Activated naive CD8-positive, alpha-beta T cell treated with anti-CD3 and anti-CD28 coated beads, Interleukin-2, amount 10 ng/mL, durations not matched to agents 7 days and 5 days (primary cell): ENCODE measurements at places on chromosomes 6 and 20. TPM values are rescaled to one million over a fixed set of nuclear protein-coding genes. Genes with fewer than 3 reads are reported as not detected.

DNA sequence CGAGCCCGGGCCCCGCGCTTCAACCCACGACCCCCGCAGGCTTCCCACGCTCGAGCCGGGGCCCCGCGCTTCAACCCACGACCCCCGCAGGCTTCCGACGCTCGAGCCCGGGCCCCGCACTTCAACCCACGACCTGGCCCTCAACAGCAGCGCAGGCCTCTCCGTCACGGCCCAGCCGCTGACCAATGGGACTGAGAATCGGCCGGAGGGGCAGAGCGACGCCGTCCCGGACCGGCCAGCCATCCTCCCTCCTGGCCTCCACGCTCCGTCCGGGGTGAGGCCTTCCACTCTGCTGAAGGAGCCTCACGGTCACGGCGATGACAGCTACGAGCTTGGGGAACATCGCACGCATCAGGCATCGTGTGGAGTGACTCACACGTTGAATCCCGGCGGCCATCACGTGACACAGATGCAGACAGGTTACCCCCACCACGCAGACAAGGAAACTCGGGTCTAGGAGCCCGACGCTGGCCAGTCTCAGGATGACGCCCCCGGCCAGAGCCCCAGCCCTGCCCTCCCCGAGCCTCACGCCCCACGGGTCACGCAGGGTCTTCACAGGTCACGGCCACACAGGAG is 6.1 kb downstream of the KCNQ2 start:
- no peak for DNase-seq

- no peak for DNase-seq
Observed at GRCh38 chr6:154218787-154219186, 137.8 kb downstream of the IPCEF1 start.

- no peak for DNase-seq
Observed at GRCh38 chr6:134389658-134390057, 71.7 kb upstream of the SGK1 start.

GRCh38 chr6:4910037-4910760 is 93.6 kb downstream of the RPP40 start:
- no peak for DNase-seq

GRCh38 chr6:164322533-164322932 is 908.0 kb downstream of the QKI start:
- no peak for DNase-seq

GRCh38 chr20:50317609-50318008 is 127.0 kb downstream of the CEBPB start:
- no peak for DNase-seq

DNA sequence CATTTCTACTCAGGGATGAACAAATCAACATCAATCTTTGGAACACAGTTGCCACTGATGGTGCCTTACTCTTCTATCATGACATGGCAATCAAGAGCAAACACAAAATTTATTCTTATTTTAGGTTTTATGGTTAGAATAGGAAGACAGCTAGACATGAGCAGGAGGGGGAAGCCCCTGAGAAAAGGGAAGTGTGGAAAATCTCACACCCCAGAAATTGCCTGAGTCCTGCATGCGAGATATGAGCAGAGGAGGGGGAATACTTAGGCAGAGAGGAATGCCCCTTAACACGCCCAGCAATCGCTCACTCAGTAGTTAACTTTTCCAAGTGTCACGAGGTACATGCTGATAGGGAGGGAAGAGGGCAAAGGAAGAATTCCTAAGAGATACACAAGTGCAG is 79.3 kb downstream of the PLG start:
- DNase-seq: no peak

DNA sequence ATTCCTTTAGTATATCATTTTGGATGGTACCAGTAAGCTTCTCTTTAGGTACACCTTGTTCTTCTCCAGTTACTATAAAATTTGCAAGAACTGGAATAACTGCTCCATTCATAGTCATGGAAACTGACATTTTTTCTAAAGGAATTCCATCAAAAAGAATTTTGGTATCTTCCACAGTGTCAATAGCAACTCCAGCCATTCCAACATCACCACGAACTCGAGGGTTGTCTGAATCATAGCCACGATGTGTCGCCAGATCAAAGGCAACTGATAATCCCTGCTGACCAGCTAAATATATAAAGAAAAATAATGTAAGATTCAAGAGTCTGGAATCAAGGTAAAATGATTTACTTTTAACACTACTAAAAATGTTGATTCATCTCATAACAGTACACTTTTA is 5.3 kb downstream of the MMUT start:
- no peak for DNase-seq

- no peak for DNase-seq
Observed at GRCh38 chr6:135382182-135382628, 115.3 kb downstream of the AHI1 start.

DNA sequence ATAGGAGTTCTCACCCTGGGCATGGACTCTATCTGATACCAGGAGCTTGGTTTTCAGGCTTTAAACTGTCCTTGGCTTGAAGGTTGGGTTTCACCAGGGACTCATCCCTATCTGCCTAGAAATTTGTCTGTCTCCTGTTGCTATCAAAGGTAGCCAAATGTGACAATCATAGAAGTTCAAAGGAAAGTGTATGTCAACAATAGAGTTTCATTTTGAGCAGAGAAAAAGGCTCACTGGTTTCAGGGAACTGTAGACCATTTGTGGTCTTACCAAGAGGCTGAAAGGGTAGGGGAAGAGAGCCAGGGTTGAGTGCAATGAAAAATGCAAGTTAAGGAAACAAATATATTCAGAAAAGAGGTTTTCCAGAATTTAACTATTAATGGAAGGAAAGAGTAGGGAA is 966.8 kb upstream of the CITED2 start:
- no peak for DNase-seq

DNA sequence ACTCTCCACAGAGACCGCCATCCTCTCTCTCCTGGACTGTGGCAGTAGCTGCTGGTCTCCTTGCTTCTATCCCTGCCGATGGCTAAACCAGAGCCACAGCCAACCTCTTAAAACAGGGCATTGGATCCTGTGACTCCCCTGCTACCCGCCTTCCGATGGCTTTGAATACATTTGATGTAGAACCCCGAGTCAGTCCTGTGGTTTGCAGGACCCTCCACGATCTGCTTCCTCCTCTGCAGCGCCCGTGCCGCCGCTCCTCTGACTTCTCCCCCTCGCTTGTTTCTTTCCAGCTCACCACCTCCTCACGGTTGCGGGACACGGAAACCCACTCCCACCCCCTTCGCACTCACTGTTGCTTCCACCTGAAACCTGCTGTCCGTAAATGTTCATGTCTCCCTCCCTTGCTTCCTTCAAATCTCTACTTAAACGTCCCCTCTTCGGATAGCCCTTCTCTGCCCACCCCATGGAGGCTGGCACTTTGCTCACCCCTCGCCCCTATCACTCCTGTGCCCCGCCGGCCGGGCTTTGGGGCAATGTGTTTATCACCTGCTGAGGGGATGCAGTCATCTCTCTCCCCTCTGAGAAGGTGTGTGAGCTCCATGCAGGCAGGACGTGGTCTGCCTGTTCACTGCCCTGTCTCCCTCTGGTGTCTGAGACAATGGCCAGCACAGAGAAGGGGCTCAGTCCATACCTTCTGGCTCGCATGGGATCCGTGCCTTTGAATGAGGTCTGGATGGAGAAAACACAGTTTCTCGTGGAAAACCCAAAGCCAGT is 67.8 kb downstream of the GFOD1 start:
- DNase-seq: no peak

DNA sequence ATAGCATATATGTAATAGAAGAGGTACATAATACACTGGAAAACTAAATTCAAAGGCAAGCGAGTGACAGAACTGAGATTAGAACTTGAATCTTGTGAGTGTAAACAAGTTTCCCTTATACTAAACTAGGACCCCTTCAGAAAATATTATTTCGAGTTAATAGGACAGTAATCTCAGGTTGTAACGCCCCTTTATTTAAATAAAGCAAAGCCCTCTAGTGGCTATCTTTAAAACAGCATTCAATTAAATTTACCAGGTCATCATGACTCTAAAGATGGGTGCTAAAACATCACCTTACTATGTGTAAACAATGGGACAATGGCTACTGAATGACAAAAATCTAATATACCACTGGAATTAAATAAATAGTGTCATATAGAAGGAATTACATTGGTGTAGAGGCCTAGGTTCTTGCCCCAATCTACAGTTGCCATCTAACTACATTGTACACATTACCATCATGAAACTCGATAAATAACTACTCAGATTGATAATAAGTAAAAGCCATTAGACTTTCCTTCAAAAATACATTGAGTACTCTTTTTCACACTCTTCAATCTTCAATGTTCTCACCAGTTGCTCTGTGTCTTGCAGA is 255.4 kb upstream of the IRAK1BP1 start:
- no peak for DNase-seq

GRCh38 chr20:47397652-47398301 is 41.3 kb upstream of the ZMYND8 start:
- DNase-seq: no peak

DNA sequence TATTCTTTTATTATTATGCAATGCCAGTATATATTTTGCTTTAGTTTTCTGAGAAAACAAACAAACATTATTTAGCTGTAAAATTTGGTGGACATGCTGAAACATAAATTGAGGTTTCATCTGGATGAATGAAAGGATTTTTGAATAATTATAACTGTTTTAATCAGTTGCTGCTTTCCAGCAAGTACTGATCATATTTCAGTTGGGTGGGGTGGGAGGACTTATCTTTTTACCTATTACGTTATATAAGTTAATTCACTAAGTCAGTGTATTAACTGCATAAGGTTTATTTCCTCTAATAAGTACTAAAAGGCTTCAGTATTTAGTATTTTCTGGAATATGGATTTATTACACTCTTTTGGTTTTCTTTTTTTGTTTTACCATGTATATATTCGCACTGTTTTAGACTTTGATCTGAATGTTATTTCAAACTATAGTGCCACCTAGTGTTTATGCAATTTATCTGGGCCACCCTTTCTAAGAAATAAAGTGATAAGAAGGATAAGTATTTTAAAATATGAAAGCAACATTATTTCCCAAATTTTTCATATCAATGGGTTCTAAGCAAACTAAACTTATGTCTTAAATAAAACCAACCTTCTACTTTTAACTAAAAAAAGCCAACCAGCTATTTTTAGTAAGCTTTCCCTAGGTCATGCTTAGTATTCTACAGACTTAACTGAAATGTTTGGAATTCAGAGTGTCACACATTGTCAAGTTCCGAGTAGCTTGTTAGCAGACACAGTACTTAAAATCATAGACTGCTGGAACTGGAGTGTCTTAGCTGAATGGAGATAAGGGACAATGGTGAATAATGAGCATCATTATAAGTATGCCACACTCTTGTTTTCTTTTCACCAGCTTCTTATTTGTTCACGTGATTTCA is 105.4 kb upstream of the MCHR2 start:
- DNase-seq: no peak

- DNase-seq: no peak
Observed at GRCh38 chr20:44598423-44599305, 16.3 kb downstream of the PKIG start.

The GGT7 gene
- 20.1 TPM for total RNA-seq

The DEF6 gene
- total RNA-seq: 213 TPM

The GCNT2 gene
- 8.9 TPM for total RNA-seq
